ENCODE measurements at places on chromosomes 16 and 17.

DNA sequence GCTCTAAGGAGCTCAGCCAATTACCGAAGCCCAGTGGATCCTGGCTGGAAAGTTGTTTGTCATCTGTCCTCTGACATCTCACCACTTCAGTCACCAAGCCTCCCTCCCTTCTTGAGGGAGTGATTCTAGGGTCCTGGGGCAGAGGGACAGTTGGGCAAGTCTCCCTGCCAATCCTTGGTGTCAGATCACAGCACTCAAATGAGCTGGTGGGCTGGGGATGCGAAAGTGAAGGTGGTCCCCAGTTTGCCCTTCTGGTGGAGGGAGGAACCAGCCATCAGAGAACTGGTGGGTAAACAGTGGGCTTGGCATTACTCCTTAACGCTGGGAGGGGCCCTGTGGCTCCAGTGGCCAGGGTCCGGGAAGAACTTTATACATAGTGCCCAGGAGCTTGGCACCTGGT lies 4.4 kb upstream of the CALB2 start:
- no peak for DNase-seq

GRCh38 chr16:19132898-19133297 lies 19.1 kb downstream of the ITPRIPL2 start:
- no peak for DNase-seq

- no peak for DNase-seq
These were observed 108.3 kb upstream of the ZNF750 start for GRCh38 chr17:82948081-82948511.

- no peak for DNase-seq
These were observed 29.4 kb downstream of the GRB7 start for GRCh38 chr17:39767147-39767546.
